ENCODE measurements at places on chromosomes 11 and 22.

GRCh38 chr11:132464003-132464342 is 1068.3 kb downstream of the OPCML start:
- DNase-seq: no peak

DNA sequence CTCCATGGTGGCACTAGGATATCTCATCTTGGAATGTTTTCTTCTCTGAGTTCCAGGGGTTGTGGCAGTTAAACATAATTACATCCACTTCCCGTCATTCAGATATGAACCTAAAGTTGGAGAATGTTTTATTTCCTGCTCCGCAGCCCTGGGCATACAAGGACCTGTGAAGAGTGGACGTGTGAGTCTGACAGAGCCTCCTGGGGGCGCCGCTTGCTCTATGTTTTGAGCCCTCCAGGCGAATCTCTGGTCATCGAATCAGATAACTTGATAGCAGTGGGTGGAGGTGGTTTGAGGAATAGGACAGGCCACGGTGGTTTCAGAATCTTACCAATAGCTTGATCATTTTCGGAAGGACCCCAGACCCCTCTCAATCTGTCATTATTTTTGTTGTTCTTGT is 174.2 kb downstream of the NTM start:
- no peak for DNase-seq

DNA sequence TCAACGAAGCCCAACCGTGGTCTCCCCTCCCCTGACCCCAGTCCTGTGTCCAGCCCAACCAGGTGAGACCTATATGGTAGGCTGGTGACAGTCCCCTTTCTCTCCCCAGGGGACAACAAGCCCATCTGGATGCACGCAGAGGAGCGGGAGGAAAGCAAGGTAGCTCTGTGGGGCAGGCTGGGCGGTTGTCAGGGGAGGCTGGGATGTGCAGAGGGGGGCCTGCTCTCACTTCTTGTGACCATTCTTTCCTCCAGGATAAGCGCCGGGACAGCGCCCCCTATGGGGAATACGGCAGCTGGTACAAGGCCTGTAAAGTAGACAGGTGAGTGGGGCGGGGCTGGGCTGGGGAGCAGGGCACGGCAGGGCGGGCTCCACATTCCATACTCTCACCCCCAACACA is 3.5 kb upstream of the RAB1B start:
- peak; percentile 36 for DNase-seq

- no peak for DNase-seq
Observed at GRCh38 chr11:20489948-20490347, 102.4 kb downstream of the PRMT3 start.

DNA sequence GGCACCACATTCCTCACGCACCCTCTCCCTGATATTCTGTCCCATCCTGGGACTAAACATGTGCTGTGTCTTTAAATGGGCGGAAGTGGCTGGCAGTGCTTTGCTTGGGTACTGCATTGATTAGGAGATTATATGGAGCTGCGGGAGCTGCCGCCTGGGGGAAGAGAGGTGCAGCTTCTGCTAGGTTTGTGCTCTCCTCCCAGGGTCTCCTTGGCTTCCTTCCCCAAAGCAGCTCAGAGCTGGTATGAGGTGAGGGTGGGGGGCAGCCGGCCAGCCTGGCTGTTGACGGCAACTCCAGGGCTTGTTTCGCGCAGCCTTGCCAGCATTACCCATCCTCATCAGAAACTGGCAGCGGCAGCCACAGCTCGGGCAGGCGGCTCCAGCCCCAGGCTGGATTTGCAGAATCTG is 95.4 kb downstream of the GRAMD1B start:
- no peak for DNase-seq

- DNase-seq: no peak
Observed at GRCh38 chr11:48043991-48044512, 63.7 kb downstream of the PTPRJ start.

DNA sequence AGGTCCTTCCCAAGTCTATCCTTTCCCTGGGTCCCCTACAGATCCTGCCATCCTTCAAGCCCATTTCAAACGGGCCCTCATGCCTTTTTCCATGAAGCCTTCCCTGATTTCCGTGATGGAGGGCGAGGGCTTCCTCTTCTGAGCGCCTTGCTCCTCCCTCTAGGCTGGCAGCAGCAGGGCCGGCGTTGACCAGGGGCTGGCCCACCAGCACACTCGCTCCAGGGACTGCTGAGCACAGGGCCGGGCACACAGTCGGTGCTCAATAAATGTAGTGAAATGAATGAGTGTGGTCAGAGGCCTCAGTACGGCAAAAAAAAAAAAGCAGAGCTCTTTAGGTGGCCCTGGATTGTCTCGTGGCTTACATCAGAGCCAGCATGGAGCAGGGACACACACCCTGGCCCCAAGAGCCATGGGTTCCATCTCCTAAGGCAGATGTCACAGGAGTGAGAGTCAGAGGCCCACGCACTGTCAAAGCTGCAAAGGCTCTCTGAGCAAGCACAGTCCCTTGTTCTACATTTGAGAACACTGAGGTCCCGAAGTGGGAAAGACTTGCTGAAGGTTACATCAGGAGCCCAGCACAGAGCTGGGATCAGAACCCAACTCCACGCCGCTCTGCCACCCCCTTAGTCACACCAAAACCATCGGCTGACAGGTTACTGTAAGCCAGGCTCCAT is 3.1 kb downstream of the IL2RB start:
- no peak for DNase-seq

DNA sequence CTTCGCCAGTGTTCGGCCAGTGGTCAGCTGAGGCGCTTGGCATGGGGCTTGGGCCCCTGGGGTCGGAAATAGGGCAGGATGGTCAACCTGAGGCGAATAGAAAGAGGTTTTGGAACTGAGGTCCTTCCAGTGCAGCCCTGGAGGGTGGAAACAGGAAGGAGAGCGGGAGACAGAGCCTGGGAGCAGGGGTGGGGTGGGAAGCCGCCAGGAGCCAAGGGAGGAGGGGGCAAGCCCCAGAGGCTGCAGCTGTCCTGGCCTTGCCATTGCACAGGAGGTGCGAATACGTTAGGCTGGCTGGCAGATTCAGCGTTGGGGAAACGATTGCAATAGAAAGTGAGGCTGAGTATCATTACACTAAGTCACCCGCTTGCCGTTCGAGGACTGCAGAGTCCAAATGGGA is 13.9 kb upstream of the KCTD17 start:
- DNase-seq: no peak

DNA sequence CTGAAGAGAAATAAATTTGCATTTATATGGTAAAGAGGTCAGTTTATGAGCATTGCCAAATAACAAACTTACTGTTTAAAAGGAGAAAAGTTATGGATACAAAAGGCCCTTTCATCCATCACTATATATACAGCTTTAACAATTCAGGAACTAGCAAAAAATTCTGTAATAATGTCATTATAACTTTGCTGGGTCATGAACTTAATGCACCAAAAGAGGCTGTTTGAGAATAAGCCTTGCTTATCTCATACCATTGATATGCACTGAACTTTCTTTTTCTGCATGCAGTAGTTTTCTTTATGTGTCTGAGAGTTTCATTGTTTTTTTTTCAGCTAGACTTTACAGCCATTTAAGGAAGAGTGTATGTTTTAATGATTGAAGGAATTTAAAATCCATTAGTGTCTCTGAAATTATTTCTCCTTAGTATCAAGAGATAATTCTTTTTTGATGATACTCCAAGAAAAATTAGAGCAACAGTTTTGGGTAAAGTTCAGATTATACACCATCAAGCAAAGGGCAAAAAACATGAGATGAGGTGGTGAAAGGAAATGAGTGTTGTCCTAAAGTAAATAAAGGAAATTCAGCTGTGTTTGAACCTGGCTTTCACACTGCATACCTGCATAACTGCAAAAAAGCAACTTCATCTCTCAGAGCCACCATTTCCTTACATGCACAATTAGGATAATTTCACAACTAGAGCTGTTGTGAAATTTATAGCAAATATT is 188.2 kb upstream of the ANO3 start:
- DNase-seq: no peak

GRCh38 chr22:29916007-29916544 is 33.1 kb downstream of the MTMR3 start:
- DNase-seq: no peak

GRCh38 chr11:70066628-70067027 is 11.5 kb upstream of the ANO1 start:
- DNase-seq: no peak

DNA sequence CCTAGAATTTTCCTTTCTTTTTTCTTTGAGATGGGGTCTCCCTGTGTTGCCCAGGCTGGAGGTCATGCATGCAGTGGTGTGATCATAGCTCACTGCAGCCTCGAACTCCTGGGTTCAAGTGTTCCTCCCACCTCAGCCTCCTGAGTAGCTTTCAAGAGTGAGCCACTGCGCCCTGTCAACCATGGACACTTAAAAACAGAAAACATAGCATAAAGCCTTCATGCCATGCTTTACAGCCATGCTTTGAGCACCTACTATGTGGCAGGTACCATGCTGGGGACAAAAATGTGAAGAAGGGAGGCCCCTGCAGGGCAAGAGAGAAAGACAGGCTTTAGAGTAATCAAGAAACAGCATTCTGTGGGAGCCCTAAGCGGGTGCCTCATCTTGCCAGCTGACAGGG is 13.7 kb upstream of the GNB1L start:
- no peak for DNase-seq

DNA sequence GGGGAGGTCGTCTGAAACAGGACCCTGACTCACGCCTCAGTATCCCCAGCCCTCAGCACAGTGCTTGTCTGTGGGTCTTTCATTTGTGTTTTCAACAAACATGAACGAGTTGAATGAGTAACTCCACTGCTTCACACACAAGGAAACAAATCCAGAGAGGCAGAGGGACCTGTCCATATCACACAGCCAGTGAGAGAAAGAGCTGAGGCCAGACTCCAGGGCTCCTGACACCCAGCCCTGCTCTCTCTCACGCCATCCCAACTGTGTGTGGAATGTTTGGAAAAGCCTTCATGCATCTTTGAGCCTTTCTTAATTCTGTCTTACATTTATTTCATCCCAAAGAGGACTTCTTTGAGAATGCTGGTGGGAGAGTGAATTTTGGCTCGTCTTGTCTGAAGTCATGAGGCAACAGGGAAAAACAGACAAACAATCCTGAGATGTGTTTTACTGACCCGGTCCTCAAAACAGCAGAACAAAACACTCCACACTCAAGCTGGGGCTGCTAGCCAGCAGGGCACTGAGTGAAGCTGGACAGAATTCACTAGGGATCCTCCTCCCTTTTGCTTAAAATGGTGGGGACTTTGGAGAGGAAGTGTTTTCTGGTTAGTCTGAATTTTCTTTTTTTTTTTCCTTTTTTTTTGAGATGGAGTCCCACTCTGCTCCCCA is 19.7 kb upstream of the ALG8 start:
- DNase-seq: no peak

- DNase-seq: no peak
Observed at GRCh38 chr11:33874910-33875490, 16.9 kb downstream of the LMO2 start.

- no peak for DNase-seq
Observed at GRCh38 chr11:130980071-130980862, 64.0 kb upstream of the SNX19 start.

All from stomach (tissue), 19 donors.